ENCODE measurements at places on chromosomes 12 and 14. TPM values are rescaled to one million over a fixed set of nuclear protein-coding genes. Genes with fewer than 3 reads are reported as not detected.

DNA sequence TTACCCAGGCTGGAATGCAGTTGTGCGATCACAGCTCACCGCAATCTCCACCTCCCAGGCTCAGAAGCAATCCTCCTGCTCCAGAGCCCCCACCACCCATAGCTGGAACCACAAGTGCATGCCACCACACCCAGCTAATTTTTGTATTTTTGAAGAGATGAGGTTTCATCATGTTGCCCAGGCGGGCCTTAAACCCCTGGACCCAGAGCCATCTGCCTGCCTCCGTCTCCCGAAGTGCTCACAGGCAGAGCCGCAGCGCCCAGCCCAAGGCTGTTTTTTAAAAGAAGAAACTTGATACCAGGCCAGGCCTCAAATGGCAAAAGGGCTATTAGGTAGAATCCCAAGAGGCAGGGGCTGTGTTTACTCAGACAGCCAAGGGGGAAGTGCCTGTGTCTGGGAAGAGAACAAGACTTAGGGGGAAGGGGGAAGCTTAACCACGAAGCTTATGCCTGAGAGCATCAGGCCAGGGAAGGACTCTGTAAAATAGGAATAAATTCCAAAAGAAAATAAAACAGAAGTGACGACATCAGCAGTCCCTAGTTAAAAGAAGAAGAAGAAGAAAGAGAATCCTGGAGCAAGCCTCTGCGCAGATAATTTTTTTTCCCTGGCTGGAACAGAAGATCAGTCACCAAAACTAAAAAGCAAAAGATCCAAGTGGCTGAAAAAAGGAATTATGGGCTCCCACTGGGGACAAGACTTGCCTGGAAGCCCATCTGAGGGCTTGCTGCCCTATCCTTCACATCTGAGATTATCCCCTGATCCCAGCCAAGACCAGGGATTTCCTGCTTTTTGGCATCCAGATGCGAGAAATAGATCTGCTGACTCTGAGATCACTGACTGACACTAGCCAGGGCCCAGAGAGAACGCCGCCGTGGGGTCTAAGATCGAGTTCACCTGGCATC, 170.5 kb downstream of the NDUFA12 start:
- DNase-seq = peak; percentile 19

DNA sequence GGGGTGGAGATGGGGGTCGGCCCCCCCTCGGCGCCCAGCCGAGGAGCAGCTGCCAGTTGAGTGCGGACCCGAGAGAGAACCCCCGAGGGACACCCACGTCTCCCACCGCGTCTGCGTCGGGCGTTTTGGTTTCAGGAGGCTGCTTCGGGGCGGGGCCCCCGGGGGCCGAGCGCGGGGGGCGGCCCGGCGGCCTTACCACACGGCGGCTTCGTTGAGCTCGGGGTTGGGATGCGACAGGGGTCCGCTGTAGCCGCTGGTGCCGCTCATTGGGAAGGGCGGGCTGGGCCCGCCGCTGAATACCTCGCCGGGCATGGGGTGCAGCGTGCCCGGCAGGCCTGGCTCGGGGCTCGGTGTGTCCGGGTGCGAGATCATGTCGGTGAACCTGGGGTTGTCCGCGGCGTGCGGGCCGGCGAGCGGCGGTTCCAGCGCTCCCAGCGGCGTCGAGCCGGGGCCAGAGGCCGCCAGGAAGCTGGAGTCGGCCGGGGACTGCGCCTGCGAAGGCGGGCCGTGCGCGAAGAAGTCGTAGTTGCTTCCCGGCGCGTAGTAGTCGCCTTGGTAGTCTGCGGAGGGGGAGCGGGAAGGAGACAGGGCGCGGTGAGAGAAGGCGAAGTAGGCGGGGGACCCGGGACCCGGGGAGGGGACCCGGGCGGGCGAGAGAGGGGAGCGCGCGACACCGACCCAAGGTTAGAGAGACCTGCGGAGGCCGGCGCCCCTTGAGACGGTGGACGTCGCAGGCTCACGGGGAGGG, 8.5 kb downstream of the LHX5 start:
- no peak for DNase-seq

- no peak for DNase-seq
Measured at GRCh38 chr12:28759333-28759732, 389.7 kb upstream of the FAR2 start.

GRCh38 chr12:70190262-70191010, 52.8 kb upstream of the CNOT2 start:
- no peak for DNase-seq

GRCh38 chr14:32940066-32940651, 1.5 kb downstream of the NPAS3 start:
- no peak for DNase-seq

- peak; percentile 82 for DNase-seq
Measured at GRCh38 chr12:124512667-124513296, 54.6 kb downstream of the NCOR2 start.

GRCh38 chr14:32947792-32948191, 9.1 kb downstream of the NPAS3 start:
- no peak for DNase-seq

DNA sequence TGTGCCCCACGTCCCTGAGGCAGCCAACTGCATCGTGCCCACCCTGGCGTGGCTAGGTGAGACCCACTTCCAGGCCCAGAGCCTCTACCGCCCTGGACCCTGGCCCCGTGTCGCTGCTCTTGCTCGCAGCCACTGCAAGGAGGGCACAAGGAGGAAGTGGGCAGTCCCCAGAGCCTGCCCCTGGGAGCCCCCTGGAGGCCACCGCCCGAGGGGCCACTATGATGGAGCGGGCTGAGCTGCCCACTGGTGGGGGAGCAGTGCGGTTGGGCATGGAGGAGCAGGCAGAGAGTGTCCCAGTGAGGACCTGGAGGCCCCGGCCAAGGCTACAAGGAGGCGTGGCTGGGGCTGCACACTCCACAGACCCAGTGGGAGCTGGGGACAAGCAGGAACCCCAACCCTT, 323.6 kb downstream of the PCNX1 start:
- peak; percentile 64 for DNase-seq

GRCh38 chr12:66108386-66108785, 22.2 kb downstream of the LLPH start:
- no peak for DNase-seq

DNA sequence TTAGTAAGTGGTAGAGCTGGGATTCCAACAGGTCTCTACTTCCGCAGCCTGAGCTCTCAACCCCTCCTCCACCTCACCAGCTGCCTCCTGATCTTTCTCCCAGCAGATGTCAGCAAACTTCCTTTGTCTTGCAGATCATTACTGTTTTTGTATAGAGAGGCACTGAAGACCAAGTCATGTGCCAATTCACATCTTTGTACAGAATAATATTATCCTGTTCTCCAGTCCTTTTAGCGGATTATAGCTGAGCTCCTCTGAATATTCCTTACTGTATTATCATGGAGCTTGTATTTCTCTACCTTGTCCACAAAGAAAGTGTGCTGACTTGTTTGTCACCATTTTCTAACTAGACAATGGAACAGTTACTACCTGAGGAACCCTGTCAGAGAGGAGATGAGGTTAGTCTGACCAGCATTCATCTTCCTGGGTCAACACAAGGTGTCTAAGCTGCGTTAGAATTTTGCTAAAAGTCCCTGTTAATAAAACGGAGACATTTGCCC, 142.3 kb upstream of the ARHGAP5 start:
- DNase-seq = no peak

DNA sequence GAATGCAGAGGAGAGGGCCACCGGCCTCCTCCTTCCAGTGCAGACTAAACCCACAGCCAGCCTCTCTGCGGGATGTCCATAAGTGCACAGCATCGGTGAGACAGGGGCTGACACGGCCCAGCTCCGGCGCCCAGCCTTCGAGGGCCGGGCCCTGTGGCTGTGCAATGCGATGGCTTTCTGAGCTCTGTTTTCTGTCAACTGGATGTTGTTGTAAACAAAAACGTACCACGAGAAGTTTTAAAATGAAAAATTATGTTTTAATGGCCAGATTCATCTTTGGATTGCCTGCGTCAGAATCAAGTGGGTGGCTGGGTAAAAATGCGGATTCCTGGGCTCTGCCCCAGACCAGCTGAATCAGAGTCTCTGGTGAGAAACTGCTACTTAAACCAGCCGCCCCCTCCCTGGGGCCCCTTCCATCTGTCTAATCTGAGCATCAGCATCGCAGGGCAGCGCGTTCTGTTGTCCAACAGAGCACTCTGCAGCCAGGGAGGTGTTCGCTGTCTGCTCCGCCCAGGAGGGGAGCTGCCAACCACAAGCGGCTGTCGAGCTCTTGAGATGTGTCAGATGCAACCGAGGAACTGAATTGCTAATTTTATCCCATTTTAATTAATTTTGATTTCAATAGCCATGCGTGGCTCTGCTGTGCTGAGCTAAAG, 133.4 kb downstream of the RFLNA start:
- no peak for DNase-seq

DNA sequence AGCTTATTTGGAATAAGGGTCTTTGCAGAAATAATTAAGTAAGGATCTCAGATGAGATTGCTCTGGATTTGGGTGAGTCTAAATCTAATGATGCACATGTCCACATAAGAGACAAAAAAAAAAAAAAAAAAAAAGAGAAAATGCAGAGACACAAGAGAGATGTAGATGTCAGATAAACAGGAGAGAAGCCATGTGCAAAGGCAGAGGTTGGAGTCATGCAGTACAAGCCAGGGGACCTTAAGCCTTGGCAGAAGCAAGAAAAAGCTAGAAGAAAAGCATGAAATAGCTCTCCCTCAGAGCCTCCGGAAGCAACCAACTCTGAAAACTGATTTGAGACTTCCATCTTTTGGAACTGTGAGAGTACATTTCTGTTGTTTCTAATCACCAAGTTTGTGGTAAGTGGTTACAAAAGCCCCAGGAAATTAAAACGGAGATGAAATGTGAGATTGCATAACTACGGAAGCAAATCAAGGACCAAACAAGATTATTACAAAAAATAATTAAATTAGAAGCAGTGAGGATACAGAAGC, 1304.0 kb upstream of the SEL1L start:
- DNase-seq = no peak

GRCh38 chr12:25824734-25825133, 133.7 kb upstream of the RASSF8 start:
- DNase-seq = no peak

- DNase-seq = no peak
Measured at GRCh38 chr14:37436519-37436918, 158.5 kb downstream of the FOXA1 start.

DNA sequence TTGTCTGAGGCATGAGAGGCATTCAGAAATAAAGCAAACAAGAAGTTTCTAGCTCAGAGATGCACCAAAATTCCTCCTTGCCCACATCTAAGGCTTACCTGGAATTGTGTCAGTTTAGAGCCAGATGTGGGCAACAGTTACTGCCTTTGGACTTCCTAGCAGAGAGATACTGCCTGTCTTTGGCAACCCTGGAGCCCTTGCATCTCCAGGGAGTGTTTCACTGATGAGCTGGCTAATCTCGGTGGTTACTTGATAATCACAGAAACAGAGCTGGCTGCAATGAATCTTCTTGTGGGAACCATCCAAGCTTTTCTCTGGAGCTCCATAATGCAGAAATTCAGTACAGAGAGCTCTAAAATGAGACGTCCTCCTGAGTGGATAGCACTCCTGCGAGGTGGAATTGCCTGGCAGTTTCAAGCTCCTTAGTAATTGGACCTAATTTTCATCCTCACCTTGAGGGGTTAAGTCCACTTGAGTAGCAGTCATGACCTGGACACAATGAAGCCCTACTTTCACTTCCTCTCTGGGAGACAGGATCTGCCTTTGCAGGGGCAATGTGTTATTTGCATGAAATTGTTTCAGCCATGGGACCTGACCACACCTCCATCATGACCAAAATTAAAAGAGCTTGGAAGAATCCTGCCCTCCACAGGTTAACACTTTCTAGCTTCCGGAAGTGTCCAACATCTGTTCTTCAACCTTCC, 108.8 kb upstream of the ARHGAP5 start:
- no peak for DNase-seq

DNA sequence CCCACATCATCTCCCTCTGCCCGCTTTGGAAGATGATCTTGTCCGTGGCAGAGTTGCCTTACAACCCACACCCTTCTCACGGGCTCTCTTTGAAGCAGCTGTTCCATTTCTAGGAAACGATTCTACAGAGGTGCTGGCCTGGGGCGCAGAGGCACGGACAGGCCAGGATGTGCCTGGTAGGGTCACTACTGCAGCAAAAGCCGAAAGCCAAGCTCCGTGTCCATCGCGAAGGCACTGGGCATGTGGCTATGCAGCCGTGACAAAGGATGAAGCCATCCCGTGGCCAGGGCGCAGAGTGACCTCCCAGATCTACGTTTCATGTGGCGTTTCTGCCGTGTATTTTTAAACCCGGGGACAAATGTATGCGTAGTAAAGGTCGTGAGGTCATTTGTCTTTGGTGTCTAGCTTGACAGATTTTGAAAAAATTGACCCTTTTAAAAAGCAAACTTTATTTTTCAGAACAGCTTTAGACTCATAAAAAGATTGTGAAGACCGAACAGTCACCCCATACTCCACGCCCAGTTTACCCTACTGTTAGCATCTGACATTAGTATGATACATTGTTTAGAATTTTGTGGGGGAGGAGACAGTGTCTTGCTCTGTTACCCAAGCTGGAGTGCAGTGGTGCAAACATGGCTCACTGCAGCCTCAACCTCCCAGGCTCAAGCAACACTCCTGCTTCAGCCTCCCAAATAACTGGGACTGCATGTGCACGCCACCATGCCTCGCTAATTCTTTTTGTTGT, 40.4 kb upstream of the NCOR2 start:
- DNase-seq = no peak

GRCh38 chr12:132566516-132567131, 43.8 kb downstream of the LRCOL1 start:
- DNase-seq = no peak

Gene EPS8
- total RNA-seq = 43.2 TPM

Data from lower leg skin (tissue), 4 donors.